A172 (cell line): ENCODE measurements at places on chromosomes 2 and 18.

GRCh38 chr2:138010890-138011289 lies 46.6 kb downstream of the HNMT start:
- no peak for DNase-seq

DNA sequence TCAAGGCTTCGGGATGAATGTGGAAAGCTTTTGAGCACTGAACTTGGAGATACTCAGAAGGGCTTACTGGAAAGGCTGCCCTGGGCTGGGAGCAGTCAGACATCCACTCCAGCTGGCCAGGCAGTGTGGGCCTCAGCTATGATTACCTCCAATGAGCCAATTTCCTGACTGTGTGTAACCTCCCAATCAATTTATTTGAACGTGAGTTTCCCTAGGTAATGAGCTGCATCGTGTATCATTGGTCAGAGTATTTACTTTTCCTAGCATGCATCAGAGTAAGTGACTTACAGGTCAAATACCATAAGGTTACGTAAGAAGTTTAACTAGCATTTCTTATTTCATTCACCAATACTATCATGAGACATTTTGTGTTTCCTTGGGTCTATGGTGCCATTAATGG lies 11.0 kb upstream of the CTAGE1 start:
- DNase-seq = no peak

DNA sequence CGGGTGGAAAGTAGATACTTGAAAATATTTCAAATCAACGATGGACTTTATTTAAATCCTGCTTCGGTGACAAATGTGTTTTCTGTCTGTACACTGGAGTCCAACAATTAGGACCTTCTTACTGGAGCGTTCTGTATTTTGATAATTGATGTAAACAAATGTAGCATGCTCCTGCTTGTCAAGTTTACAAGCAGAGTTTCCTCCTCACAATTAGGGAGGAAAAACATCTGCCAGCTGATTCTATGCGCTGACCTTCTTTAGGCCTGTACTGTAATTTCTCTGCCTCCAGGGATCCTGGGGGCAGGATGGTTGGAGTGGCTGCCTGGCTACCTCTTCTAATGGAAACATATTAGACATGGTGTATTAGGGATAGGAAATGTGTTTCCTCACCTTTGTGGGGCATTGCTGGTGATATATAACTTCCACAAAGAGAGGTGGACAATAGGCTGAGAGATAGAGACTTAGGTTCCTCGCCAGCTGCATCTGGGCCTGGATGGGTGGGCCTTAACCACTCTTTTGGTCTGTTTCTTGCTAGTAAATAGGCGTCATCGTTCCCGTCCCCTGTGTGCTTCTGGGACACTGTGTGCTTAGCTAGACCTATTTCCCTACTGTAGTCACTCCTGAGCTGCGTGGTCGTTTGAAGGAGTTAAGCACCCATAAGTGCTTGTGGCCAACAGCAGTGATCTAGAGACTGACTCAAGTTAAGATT lies 19.3 kb downstream of the GATA6 start:
- no peak for DNase-seq

DNA sequence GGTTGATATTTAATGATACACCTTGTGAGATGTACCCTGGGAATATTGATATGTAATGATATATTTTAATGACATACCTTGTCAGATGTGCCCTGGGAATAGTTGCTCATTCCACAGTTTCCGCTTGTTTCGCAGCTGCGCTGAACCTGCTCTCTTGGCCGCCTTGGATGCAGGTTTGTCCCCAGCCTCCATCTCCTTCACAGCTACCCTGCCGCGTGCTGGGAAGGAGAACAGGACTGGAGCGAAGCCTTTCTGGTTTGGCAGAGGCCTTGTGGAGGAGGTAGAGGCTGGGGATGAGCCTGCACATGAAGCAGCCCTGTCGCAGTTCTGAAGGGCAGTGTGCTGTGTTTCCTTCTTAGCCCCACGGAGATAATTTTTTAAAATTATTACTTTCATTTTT lies 14.6 kb downstream of the ATG4B start:
- no peak for DNase-seq

DNA sequence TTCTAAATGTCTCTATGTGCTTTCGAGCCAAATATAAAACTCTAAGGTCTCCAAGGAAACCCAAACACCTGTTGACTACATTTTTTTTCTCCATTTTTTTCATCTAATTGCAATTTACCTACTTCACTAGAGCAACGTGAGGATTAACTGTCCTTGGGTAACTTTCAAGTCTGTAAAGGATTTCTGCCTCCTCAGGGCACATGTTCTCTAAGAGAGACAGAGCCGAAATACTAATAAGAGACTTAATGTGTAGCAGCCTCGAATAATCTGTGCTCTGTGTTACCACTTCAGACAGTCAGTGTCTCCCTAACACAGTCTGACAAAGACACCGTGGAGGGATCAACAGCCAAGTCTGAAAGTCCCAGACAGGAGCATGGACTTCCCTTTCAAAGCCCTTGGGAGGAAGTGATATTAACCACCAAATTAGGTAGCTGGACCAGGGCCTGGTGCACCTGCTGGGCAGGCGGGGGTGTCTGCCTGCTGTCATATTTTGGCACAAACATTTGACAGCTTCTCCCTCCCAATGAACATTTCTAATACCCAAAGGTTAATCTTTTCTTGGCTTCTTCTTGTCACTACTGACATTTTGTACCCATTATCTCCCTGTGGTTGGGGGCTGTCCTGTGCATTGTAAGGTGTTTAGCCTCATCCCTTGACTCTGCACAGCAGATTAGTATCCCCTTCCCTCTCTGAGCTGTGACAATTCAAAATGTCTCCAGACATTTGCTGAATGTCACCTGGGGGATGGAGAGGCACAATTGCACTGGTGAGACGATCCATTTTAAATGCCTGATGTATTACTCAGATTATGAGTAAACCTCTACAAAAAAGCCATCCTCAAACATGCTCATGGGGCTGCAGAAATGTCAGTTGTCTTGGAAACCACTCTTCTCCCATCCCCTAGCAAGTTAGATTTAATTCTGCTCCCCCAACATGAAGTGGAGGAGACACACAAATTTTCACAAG lies 45.7 kb upstream of the LYPD1 start:
- DNase-seq = peak; percentile 34

DNA sequence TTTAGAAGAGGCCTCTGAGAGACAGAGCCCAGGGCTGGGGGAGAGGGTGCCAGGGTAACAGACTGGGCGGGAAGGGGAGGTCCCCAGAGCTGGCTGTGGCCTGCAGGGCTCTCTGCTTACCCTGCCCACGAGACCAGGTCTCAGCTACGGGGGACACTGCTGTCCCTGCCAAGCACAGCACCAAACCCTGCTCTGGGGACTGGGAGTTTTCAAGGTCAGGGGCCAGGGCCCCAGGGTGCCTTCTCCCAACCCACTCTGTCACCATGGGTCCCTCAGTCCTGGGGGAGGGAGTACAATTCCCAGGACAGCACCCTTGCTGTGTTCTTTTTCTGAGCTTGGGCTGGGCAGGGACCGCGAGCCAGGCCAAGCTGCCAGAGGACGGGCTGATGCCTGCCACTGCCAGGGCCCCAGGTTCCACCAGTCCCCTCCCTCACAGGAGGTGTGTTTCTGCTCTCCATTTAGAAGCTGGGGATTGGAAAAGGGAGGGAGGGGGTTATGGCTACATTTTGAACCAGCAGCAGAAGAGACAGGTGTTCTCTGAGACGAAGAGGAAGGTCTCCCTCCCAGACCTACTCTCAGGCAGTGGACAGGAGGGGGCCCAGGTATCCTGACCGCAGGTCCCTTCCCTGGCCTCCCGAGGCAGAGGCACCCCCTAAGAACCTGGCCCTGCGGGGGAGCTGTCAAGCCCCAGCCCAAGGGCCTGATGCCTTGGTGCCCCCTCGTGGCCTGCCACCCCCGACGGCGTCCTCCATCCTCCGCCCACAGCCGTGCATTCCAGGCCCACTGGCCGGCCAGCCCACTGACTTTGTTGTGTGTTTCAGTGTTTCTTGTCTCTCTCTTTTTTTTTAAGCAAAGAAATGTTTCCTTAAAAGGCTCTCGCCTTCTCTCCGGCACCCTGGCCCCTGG lies 80.4 kb downstream of the TNS1 start:
- DNase-seq = no peak

DNA sequence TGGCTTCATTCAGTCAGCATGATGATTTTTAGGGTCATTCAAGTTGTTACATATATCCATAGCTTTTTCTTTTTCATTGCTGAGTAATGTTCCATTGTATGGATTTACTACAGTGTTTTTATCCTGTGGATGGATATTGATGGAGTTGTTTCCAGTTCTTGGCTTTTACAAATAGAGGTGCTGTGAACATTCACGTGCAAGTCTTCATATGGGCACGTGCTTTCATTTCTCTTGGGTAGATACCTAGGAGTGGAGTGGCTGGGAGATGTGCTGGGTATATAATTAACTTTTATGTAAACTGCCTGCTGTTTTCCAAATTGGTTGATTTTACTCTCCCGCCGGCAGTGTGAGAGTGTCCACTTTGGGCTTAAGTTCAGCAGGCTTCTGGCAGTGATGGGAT lies 16.5 kb downstream of the AGAP1 start:
- DNase-seq = no peak

GRCh38 chr2:154240921-154241379 lies 369.2 kb downstream of the GALNT13 start:
- DNase-seq = peak; percentile 21

GRCh38 chr2:173544641-173545363 lies 190.1 kb downstream of the CDCA7 start:
- DNase-seq = no peak

DNA sequence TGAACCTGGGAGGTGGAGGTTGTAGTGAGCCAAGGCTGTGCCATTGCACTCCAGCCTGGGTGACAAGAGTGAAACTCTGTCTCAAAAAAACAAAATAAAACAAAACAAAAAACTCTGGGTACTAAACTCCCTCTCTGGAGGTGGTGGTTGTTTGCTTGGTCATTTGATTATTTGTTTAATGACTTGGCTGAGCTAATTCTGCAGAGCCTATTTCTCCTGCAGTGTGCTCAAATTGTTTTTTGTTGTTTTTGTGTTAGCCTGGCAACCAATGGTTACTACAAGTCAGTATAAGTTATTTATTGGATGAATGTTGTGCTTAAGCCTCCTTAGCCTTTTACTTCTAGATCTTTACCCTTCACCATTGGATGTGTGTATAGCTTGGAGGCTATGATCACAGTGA lies 387.5 kb downstream of the ADCYAP1 start:
- no peak for DNase-seq
